ENCODE measurements at places on chromosomes 1 and 21.
A peak's percentile ranks its signal among the peaks of the same experiment; 100 is the strongest.

- no peak for DNase-seq
Measured at GRCh38 chr1:153447498-153448170, 12.8 kb downstream of the S100A7 start.

DNA sequence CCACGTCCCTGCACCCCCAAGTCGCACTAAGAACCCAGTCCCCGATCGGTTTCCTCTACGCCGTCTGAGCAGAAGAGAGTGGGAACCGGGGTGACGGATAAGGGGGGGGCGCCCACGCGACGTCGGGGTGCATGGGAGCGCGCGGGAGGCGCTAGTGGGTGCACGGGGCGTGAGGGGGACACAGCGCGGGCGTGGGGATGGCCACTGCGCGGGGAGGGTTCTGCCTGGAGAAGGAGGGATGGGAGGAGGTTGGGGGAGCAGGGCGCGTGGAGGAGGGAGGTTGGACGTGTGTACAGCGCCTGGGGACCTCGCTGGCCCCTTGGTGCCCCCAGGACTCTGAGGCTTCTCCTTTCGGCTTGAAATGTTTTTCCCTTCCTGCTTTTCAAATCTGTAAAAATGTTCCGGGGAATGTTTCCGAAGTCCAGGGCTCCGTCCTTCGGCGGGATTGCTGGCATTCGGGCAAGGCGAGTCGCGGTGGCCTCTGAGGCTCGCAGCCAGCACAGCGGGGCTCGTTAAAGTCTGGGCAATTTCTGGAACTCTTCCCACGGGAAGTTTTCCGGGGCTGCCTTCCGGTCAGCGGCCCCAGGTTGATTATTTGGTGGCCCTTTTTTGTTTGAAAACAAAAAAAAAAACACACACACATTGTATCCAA is 13.1 kb downstream of the RNF220 start:
- DNase-seq, result no peak

DNA sequence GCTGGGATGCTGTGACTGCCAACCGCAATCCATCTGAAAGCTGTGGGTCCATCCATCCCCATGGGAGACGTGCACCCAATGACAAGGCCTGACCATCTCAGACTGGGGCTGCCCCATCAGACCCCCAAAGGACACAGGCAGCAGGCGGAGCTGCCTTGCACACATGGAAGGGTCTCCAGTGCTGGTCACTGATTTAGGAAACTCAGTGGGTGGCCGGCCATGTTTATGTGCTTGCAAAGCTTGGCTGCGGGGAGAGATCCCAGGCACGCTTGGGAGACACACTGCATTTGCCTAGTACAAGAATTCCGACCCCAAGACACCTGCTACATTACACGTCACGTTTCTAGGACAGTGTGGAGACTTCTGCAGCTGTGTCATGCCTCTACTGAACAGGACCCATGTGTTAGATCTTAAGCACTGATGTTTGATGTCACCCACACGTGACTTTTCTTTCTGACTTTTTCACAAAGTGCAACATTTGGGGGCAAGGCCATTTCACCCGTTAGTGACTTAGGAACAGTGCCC is 181.4 kb downstream of the CLIC6 start:
- DNase-seq, result no peak

DNA sequence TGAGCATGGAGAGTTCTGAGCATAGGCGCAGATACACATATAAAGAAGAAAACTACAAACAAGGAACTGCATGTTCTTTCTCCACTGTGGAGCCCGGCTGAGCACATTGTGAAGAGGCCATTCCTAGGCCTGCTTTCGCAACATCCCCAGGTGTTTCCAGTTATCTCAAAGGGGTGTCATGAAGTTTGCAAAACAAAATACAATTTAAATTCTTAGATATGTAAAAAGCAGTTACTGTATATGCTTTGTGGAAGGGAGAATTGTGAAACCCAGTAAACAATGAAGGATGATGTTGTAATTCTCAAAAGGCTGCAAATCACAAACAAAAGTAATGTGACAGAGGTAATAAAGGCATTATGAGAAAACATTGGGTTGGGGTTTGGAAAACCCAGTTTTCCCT is 98.6 kb upstream of the ZNF644 start:
- DNase-seq, result no peak

DNA sequence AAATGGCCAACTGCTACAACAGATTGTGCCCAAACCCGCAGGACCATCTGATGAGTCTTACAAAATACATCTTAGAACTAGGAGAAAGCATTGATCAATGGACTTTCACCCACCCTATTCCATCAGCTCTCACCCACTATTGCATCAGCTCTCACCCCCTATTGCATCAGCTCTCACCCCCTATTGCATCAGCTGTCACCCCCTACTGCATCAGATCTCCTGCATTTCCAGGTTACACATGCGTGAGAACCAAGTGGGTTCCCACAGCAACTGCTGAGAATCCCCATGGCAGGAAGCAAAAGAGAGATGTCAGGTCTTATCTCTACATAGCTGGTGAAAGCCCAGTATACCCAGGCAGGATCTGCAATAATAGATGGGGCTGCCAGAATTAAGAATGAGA is 533.5 kb downstream of the LTN1 start:
- no peak for DNase-seq

DNA sequence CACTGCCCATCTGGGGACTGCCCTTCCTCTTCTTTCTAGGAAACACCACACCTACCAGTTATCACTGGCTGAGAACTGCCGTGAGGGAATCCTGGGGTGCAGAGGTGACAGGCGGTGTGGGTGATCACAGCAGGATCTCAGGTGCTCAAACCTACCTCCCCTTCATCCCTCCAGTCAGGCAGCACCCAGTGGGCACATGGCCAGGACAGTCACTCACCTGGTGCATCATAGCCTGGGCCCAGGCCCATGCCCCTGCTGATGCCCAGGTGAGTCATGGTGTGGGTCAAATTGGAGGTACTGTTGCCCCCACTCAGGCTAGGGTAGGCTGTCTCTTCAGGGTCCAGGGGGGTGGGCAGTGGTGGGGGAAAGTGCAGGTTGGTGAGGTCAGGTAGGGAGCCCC is 5.3 kb upstream of the DENND4B start:
- DNase-seq, result no peak

- peak; percentile 53 for DNase-seq
Measured at GRCh38 chr1:8941906-8942305, 3.8 kb upstream of the CA6 start.

DNA sequence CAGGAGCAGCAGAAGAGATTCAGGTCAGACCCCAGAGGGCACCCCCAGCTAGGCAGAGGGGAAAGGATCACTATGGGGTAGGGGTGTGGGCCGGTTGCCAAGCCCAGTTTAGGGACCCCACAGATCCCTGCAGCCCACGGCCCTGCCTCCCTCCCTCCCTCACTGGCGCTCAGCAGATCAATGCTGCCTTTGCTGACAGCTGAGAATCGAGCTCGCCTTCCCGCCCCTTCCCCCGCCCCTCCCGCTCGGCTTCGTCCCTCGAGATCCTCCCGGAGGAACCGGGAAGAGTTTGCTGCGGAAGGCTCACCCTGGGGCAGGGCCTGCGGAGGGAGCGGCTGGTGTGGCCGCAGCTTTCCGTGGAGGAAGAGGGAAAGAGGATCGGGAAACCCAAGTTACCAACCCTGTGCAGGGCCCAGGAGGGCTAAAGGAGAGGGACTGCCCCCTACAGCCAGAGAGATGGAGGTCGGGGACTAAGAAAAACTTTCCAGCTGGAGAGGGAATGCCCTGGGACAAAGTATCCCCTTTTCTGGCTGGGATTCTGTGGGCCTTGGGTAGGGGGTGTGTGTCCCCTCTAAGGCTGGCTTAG is 1.1 kb upstream of the KCNQ4 start:
- no peak for DNase-seq

GRCh38 chr21:38220270-38220737 is 36.5 kb upstream of the KCNJ15 start:
- DNase-seq, result no peak

DNA sequence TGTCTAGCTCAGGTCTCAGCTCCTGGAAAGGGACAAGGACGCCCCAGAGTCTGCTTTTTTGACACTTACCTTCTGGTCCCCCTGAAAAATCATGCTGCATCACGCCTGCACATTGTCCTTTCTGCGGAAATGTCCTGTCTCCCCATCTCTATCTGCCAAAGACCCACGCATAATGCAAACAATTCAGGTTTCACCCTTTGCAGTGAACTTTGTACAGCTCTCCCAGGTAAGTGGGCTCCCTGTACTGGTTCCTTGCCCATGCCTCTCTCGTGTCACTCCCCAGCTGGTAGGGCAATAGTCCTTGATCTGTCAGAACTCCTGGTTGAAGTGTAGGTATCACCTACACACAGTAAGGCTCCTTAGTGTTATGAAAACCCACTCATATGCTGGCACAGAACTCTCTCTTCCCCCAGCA is 102.9 kb upstream of the IRF2BP2 start:
- no peak for DNase-seq

DNA sequence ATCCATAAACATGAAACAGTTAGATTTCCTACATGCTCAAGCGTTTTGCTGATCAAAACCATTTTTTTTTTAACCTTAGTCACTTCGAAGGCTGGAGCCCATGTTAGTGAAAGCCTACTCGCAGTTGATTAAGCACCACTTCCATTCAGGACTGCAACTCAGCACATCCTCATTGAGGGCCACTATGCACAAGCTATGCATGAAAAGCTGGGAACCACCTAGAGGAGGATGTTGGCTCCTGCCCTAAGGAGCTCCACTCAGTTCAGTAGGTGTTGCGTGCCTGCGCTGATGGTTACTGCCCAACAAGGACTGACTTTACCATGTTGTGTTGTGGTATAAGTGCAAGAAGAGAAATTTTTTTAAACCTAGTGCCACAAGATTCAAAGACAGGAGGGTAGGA is 181.4 kb upstream of the L1TD1 start:
- no peak for DNase-seq

DNA sequence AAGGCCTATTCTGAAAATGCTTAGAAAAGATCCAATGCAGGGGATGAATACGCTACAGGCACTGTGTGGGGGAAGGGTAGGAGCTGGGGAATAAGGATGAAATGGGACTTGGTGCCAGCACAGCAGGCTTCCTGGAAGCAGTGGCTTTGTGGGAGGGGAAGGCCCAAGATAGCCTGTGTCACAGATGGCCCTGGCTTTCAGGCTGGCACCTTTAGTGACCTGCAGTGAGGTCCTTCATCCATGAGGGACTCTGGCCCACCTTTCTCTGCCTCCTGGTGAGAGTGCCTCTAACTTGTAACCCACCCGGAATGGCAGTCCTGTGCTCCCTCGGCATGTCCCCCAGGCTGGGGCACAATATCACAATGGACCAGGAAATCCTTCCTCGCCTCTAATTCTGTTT is 919 bp downstream of the CHI3L1 start:
- no peak for DNase-seq

DNA sequence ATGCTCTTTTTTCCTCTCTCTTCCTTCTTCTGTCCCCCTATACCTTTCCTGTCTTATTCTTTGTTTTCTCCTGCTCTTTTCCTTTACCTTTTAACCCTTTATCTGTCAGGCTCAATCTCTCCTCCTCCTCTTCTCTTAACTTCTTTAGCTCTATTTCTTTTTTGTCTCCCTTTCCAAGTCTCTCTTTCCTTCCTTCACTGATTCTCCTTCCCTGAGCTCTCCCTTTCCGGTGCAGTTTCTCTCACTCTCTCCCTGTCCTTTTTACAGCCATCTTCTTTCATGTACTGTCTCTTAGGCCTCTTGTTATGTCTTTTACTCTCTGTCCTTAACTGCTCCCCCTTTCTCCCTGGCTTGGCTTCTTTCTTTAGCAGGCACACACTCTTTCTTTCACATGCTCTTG is 12.0 kb downstream of the SLC30A7 start:
- no peak for DNase-seq

- DNase-seq, result no peak
Measured at GRCh38 chr1:195071461-195071860, 1536.8 kb downstream of the KCNT2 start.

GRCh38 chr21:26489781-26490180 is 83.3 kb downstream of the CYYR1 start:
- no peak for DNase-seq

- no peak for DNase-seq
Measured at GRCh38 chr1:208136459-208137182, 107.6 kb downstream of the PLXNA2 start.

DNA sequence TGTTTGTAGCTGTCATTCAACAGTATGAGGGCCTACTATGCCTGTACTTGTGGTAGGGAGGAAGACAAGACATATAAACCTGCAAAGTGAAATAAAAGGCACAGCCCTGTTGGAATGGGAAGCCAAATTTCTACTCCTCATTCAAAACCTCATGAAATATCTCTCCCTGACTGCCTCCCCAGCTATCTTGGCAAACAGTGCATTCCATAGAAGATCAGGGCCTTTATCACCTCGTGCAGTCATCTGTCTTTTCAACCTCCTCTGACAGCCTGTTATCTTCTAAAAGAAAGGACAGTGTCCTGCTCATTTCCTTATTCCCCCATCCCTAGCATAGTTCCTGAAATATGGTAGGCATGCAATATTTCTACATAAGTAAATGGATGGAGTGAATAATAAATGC is 71.0 kb downstream of the SH3GLB1 start:
- DNase-seq, result no peak

- no peak for DNase-seq
Measured at GRCh38 chr1:47841356-47841755, 155.8 kb downstream of the TRABD2B start.

DNA sequence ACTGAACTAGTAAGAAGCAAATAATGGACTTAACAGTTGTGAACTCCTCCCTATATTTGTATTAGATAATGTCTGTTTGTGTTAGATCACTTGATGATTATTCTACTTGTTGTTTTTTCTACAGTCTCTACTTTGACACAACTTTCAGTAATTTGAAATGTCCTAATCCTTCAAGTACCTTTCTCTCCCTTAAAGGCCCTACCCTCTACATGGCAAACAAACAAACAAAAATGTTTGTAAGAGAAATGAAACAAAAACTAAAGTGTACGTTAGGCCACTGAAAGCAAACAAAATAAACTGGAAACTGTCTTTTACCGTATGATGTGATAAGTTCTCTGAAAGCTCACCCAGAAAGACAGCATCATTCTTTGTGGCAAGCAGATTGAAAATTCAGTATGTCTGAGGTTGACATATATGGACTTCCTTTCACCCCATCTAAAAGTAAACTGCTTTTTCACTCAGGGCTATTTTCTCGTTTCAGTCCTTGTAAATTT is 255.9 kb upstream of the SNX7 start:
- no peak for DNase-seq

DNA sequence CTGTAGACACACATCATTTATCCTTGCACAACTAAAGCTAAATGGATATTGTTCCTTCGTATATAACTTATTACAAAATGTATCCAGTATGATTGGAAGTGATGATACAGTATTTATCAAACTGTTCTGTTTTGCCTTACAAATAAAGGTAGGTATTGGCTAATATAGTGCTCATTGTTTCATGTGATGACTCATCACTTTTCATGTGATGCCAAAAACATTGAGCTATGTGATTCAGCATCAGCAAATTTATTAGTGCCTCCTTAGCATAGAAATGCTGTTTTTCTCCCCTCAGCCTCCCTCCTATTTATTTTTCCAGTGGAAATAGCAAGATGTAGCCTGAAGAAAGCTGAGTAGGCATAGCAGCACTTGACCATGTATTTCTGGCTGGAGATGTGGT is 228.6 kb upstream of the LYPLAL1 start:
- DNase-seq, result no peak

DNA sequence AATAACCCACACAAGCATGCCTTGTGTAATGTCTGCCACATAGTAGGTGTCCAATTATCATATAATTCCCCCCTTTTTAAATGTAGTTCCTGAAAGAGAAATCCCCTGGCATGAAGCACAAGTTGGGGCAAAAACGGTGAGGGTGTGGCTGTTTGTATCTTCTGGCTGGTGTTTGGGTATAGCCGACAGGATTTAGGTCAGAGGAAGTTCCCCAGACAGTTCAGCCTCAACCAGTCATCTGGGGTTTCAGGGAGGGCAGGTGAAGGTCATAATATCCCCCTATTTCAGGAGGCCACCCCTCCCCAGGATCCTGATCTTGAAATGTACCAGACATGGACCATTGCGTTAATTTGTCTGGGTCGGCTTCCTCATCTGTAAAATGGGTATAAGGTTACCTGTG is 29.1 kb upstream of the JUN start:
- DNase-seq, result no peak
